ENCODE measurements at places on chromosomes 4 and X.

- no peak for DNase-seq
Measured at GRCh38 chr4:78667764-78668163, 108.4 kb upstream of the BMP2K start.

DNA sequence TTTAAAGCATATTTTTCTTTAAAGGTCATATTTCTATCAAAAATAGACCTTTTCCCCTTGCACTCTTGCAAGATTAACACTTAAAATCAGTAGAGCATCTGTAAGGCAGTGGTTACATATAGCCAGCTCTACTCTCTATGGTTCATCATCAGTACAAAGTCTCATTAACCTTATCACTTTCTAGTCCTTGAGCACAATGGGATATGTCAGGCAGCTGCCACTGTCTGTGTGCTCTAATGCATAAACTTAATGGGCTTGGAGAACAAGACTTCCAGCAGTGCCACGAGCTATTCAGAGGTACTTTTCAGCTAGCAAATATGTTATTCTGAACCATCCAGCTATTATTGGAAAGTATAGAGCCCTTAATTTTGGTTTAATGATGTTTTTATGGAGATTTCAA, 393.7 kb downstream of the GASK1B start:
- DNase-seq, result no peak

DNA sequence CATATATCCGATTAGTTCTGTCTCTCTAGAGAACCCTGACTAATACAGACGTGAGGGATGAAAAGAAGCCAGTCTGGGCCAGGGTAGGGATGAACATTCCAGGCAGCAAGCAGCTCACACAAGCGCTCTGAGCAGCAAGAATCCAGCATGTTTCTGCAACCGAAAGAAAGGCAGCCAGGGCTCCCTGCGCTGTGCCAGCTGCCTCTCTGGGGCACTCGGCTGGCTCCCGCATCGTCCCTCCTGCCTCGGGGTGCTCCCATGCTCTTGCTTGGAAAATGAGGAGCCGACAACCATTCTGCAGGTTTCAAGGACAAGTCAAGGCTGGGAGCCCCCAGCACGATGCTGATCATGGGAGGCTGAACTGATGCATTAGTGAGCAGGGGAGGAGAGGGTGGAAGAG, 7.0 kb downstream of the JAKMIP1 start:
- DNase-seq, result no peak

DNA sequence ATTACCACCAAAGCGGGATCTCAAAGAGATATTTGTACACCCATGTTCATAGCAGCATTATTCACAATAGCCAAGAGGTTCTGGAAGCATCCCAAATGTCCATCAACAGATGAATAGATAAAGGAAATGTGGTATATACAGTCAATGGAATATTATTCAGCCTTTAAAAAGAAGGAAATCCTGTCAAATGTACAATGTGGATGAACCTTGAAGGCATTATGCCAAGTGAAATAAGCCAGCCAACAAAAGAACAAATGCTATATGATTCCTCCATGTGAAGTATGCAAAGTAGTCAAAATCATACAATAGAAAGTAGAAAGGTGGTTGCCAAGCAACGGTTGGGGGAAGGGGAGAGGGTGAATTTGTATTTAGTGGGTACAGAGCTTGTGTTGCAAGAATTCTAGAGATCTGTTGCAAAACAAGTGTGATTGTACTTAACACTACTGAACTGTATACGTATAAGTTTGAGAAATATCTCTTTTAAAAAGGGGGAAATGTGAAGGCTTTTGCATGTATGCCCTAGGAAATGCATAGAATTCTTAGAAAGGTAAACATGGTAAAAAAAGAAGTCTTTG, 5.0 kb upstream of the ZRSR2 start:
- DNase-seq, result no peak

- no peak for DNase-seq
Measured at GRCh38 chr4:79294064-79294463, 31.8 kb downstream of the NAA11 start.

GRCh38 chr4:111228874-111229273, 606.0 kb upstream of the PITX2 start:
- no peak for DNase-seq

- DNase-seq, result no peak
Measured at GRCh38 chr4:128846063-128846462, 36.6 kb downstream of the JADE1 start.

DNA sequence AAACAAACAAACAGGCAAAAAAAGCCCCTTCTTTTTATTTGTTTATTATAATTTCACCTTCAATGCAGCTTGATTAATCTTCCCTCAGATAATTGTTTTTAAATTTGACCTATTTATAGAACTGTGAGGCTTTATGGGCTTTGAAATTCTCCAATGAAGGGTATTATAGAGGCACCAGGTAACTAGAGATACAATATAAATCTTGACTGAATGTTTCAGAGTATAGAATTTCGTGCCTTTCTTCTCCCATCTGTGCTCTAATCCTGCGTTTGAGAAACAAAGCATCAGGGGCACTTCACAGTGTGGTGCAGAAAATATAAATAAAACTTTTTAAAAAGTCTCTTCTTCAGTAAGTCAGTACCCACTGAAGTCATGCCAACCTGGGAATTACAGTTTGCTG, 120.9 kb downstream of the ANKRD50 start:
- no peak for DNase-seq

DNA sequence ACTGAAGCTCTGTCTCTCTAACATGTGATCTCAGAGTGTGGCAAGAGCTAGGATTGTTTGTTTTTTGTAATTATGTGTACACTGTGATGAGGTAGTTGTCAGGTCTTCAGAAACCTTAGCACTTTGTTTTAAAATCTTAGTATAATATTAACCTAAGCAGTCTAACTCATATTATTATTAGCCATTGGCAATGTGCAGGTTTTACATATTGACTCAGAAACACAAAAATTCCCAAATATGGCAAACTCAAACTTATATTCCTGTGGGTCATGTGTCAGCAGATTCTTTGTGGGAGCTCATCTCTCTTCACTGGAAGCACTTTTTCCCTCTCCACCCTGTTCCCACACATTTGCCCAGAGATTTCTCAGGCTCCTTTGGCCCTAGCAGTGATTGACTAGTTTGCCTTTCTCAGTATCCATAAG, 8.2 kb upstream of the PWWP3B start:
- DNase-seq, result no peak

DNA sequence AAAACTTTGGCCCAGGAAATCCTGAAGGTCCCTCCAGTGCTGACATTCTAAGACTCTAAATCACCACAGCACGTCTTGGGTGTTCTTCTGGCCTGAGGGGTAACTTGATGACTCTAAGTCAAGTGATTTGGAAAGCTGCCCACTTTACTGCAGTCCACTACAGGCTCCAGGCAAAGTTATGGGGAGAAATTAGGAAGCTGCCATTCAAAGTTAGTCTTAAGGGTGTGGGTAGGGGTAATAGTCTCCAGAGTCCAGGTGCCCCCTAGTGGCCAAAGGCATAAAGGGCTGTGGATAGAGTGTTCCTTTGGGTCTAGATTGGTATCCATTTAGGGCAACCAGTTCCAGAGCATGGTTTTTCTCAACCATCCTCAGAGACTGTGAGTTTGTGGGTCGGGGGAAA, 38.7 kb upstream of the SLC16A2 start:
- peak; percentile 53 for DNase-seq

DNA sequence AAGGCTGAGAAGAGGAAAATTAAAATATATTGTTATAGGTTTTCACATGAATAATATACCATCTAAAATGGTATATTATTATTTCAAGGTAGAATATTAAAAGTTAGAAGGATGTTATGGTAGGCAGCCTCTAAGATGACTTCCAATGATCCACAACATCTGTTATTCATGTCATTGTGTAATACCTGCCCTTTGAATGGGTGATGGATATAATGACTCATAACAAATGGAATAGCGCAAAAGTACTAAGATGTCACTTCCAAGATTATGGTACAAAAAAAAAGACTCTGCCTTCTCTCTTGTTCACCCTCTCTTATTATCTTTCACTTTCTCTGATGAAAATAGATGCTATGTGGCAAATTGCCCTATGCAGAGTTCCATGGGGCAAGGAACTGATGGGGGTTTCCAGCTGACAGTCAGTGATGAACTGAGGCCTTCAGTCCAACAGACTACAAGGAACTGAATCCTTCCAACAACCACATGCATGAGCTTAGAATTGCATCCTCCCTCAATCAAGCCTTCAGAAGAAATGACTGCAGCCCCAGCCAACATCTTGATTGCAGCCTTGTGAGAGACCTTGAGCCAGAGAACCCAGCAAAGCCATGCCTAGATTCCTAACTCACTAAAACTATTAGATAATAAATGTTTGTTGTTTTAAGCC, 57.7 kb downstream of the HS6ST2 start:
- DNase-seq, result no peak

DNA sequence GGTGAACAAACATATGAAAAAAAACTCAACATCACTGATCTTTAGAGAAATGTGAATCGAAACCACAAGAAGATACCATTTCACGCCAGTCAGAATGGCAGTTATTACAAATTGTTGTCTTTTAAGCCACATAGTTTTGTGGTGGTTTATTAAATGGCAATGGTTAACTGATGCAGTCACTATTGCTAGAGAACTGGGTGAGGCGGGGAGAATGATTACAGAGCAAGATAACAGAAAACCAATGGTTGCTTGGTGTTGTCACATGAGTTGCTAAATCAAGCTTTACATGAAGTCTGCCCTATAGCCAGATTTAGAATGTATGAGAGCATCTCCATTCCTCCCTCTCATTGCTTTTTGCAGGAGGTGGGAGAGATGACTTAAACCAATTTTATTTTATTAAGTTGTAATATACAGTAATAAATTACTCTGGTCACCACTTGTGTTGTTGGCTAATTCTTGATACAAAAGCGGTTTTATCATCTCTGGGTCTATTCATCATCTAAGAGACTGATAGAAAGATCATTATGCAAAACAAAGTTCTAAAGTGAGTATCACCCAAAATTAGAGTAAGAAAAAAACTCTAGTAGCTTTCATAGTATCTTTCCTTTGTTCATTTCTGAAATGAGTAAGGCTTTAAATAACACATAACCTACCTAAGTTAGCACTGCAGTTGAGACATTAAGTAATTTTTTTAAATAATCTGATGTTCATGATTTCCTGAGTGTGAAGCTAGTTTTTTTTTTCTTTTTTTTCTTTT, 859.5 kb downstream of the STIM2 start:
- DNase-seq, result no peak

GRCh38 chr4:87108142-87108546, 112.3 kb downstream of the KLHL8 start:
- no peak for DNase-seq

DNA sequence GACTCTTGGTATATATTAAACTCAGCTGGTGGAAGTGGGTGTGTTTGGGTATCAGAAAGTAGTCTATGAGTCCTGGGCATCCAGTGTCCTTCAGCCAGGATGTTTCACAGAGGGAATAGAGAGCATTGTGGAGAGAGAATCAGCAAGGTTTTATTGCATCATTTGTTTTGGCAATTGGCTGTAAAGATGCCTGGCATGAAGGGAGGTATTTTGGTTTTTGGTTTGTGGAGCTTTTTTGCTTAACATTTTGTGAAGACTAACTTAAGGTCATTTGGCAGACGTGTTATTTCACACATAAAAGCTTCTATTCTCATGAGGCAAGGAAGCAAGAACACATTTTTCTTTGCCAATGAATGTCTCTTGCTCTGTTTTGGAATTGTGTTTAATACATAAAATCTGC, 71.1 kb downstream of the DCLK2 start:
- no peak for DNase-seq

GRCh38 chr4:24434241-24434640, 150.1 kb downstream of the DHX15 start:
- DNase-seq, result no peak

DNA sequence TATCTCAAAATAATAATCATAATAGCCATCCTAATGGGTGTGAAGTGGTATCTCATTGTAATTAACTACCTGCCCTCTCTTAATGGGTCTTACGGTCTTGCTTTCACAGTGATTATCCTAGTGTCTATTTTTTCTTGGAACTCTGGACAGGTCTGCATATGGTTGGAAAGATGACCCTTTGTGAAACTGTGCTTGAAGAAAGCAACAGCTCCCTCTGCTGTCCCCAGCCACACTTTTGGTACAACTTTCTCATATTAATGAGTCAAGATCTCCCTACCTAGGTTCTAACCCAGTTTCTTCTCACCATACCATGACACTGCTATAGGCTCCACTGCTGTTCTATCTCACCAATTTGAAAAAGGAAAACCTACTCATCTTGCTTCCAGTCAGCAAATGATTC, 2.4 kb downstream of the TFDP3 start:
- DNase-seq, result no peak

GRCh38 chr4:142278663-142279062, 567.4 kb downstream of the INPP4B start:
- DNase-seq, result no peak

DNA sequence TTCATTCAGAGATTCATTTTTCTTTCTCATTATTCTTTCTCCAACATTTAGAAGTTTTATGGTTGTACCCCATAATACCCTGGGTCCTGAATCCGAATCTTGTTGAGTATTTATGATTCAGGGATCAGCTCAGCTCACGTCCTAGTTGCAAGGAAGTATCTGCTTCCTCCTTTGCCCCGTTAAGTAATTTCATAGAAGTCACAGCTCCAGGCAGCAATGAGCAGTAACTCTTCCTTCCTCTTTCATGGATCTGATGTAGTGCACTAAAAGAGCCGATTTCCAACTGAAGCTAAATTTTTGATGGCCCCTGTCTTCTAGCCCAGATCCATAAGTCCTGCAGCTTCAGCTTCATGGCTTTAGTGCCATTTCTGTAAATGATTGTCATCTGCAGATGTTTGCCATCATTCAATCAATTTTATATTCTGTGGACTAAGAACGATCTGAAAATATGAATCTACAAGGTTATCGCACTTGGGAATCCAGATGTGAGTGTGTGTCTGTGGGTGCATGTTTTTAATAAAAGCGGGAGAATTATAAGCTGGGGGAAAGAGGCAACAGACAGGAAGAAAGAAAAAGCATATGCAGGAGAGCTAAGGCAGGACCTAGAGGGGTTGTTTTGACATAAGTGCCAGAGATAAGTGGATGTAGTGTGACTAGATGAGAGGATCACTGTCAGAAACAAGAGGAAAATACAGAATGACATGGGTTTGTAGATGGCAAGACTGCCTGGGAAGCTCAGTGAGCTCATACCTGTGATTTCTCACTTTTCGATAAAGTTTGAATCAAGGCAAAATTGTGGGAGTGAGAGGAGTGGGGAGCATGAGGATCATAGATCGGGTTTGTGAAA, 17.5 kb downstream of the VEGFD start:
- DNase-seq, result no peak

DNA sequence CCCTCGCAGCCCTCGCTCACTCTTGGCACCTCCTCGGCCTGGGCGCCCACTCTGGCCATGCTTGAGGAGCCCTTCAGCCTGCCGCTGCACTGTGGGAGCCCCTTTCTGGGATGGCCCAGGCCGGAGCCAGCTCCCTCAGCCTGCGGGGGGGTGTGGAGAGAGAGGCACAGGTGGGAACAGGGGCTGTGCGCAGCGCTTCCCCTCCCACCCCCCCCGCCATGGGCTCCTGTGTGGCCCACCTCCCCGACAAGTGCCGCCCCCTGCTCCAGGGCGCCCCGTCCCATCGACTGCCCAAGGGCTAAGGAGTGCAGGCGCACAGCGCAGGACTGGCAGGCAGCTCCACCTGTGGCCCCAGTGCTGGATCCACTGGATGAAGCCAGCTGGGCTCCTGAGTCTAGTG, 220.2 kb downstream of the STPG2 start:
- DNase-seq, result no peak

All from CD8-positive, alpha-beta T cell (primary cell).